ENCODE measurements at places on chromosomes 3 and 15. TPM values are rescaled to one million over a fixed set of nuclear protein-coding genes. Genes with fewer than 3 reads are reported as not detected.

- no peaks in the 10 kb centered on the region for H3K27me3 ChIP-seq
- H3K4me1 ChIP-seq = no peaks in the 10 kb centered on the region
- no peak overlapping the region for H3K27ac ChIP-seq
- H3K4me3 ChIP-seq = no peak overlapping the region
- H3K36me3 ChIP-seq = no peaks in the 10 kb centered on the region
- peak; percentile 59 for DNase-seq
Observed at GRCh38 chr3:139561959-139562676, 22.6 kb upstream of the RBP1 start.

CD96 gene
- total RNA-seq = 0.25 TPM

GOLGA8S gene
- total RNA-seq = 0.65 TPM

SCN5A gene
- 0.83 TPM for total RNA-seq

DNA sequence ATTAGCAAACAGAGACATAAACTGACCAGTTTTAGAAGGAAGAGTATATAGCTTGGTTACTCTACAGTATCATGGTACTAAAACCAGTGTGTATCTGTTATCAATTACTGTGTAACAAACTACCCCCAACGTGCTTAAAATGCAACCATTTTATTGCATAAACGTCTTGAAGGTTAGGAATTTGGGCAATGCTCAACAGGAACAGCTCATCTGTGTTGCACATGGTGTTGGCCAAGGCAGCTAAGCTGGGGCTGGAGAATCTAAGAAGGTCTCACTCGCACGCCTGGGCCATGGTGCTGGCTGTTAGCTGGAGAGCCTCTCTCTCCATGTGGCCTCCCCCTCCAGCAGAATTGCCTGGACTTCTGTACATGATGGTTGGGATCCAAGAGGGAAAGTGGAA is 81.2 kb upstream of the THBS1 start:
- no peaks in the 10 kb centered on the region for H3K36me3 ChIP-seq
- H3K27me3 ChIP-seq = no peaks in the 10 kb centered on the region
- H3K27ac ChIP-seq = no peak overlapping the region
- DNase-seq = no peak
- H3K4me1 ChIP-seq = peaks cover 23% of the 10 kb centered on the region

- DNase-seq = no peak
- H3K27ac ChIP-seq = no peak overlapping the region
- no peaks in the 10 kb centered on the region for H3K36me3 ChIP-seq
- H3K4me3 ChIP-seq = no peak overlapping the region
Observed at GRCh38 chr3:181210275-181210674, 220.7 kb upstream of the DNAJC19 start.

DNA sequence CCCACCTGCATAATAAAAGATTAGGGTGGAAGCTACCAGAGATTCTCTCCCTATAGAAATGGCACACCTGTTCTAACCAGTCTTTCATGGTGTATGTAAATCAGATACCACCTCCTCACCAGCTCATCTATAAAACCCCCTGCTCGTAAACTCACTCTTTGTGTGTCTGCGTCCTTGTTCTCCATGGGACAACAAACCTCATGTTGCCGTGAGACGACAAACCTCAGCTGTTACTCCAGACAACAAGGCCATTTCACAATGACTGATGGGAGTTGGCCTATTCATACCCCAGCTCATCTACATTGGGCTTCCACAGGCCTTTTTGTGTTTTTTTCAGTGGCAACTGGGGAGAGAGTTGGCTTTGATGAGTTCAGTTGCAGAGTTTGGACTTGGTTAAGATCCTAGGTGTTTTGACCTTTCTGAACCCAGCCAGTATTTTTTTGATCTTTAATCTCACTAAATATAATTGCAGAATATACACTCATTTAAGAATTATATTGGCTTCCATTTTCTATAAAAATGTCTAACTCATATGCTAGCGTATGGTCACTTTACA is 96.6 kb upstream of the LRIG1 start:
- no peak overlapping the region for H3K4me3 ChIP-seq
- peaks cover 3% of the 10 kb centered on the region for H3K4me1 ChIP-seq
- no peaks in the 10 kb centered on the region for H3K36me3 ChIP-seq
- no peaks in the 10 kb centered on the region for H3K27me3 ChIP-seq

GRCh38 chr15:67785431-67785830 is 39.9 kb upstream of the SKOR1 start:
- no peak for DNase-seq
- no peaks in the 10 kb centered on the region for H3K4me1 ChIP-seq
- no peak overlapping the region for H3K4me3 ChIP-seq
- H3K27ac ChIP-seq = no peak overlapping the region

NRROS gene
- 0.80 TPM for total RNA-seq

DNA sequence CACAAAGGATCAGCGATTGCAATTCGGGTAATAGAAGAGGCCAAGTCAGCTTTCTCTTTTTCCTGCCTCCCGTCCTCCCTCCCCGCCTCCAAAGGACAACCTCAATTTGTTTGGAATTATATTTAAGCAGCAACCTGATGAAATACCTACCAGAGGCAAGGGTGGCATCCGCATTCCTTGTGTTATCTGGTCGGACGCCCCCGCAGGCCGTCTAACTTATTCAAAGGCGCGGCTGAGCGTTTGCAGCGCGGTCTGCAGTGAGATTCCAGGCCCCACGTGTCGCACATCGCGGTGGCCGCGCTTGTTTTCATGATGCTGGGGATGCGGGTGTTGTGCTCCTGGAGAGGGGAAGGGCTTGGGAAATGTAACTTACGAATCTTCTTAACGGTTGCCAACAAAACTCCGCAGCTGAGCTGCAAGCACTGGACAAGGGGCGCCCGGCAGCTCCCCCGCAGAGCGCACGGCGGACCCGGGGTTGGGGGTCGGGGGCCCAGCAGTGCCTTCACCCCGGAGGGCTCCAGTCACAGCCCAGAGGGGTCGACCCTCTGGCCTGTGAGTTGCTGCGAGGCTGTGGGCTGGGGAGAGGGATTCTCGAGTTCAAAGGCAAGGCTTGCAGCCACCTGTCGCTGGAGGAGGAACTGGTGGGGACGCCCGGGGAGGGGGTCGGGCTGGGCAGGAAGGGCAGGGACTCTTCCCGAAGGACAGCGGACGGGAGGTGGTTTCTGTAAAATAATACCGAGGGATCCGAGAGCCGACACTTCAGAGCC is 20.5 kb upstream of the RGMA start:
- no peaks in the 10 kb centered on the region for H3K4me1 ChIP-seq
- no peaks in the 10 kb centered on the region for H3K36me3 ChIP-seq
- no peak overlapping the region for H3K4me3 ChIP-seq
- no peak overlapping the region for H3K27ac ChIP-seq
- no peaks in the 10 kb centered on the region for H3K27me3 ChIP-seq
- no peak for DNase-seq

LIPH gene
- total RNA-seq = not detected

GRCh38 chr3:157073810-157074209 is 86.1 kb downstream of the CCNL1 start:
- H3K4me3 ChIP-seq = no peak overlapping the region
- no peak for DNase-seq
- no peaks in the 10 kb centered on the region for H3K27me3 ChIP-seq

ISLR2 gene
- total RNA-seq = 1.1 TPM

DNA sequence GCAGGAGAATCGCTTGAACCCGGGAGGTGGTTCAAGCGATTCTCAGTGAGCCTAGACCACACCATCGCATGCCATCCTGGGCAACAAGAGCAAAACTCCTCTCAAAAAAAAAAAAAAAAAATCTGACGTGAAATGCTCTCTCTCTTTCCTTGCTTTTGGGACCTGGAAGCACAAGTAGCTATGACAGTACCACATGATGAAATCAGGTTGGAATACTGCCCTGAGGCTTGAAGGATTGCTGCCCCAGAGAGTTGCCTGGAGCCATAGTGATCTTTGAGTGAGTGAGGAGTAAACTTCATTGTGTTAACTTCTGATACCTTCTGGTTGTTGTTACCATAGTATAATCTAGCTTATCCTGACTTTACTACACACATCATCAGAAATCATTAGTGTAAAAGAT is 23.3 kb downstream of the AKAP13 start:
- no peaks in the 10 kb centered on the region for H3K27me3 ChIP-seq
- DNase-seq = no peak
- H3K27ac ChIP-seq = no peak overlapping the region
- no peak overlapping the region for H3K4me3 ChIP-seq
- H3K4me1 ChIP-seq = peaks cover 12% of the 10 kb centered on the region

MTFMT gene
- 25.1 TPM for total RNA-seq

DNA sequence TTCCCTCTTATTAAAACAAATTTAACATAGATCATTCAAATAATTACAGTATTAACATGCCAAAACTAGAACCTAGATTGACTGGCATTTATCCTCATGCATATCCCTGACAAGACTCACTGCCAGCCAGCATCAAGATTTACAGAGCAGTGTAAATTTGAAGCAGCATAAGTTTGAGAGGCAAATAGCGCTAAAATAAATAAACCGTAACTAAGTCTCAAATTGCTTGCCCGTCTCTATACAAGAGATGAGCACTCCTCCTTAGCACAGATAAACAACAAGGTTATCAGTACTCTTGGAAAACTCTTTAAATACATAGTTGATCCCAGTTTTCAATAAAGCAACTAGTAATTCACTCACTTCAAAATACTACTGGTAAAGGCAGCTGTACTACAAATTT is 29.6 kb downstream of the MSL2 start:
- peaks cover 11% of the 10 kb centered on the region for H3K4me1 ChIP-seq
- no peaks in the 10 kb centered on the region for H3K27me3 ChIP-seq
- H3K27ac ChIP-seq = no peak overlapping the region
- H3K4me3 ChIP-seq = no peak overlapping the region
- no peaks in the 10 kb centered on the region for H3K36me3 ChIP-seq
- no peak for DNase-seq

GOLGA6L1 gene
- not detected for total RNA-seq

EFL1 gene
- 11.1 TPM for total RNA-seq

Data from ovary (tissue), 10 donors.